NCI-H2081 (cell line): ENCODE measurements at places on chromosomes 7 and 10.

DNA sequence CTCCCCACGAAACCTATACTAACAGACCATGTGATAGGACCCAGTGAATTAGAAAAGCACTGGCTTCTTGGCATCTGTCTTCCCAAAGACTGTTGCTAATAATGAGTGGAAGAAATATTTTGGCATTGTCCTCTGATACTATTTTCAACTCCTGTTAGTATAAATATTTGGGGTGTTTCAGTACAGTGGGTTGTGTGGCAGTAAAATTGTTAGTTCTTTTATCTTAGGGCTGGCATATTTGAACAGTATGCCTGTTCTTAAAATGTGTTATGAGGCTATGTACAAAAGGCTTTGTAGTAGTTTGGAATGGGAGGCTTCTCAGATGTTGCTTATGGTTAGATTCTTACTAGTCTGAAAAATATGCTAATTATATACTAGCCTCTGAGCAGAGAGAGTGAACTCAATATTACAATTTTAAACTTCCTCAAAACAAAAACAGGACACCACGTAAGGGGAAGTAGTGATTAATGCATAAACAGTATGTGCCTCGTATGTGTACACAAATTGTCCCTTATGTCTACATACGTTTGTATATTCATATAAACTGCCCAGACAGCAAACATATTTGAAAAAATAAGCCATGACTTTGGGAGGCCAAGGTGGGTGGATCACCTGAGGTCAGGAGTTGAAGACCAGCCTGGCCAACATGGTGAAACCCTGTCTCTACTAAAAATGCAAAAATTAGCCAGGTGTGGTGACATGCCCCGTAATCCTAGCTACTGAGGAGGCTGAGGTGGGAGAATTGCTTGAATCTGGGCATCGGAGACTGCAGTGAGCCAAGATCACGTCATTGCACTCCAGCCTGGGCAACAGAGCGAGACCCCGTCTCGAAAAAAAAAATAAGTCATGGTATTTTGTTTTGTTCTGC is 115.4 kb downstream of the ARID5B start:
- DNase-seq = no peak

DNA sequence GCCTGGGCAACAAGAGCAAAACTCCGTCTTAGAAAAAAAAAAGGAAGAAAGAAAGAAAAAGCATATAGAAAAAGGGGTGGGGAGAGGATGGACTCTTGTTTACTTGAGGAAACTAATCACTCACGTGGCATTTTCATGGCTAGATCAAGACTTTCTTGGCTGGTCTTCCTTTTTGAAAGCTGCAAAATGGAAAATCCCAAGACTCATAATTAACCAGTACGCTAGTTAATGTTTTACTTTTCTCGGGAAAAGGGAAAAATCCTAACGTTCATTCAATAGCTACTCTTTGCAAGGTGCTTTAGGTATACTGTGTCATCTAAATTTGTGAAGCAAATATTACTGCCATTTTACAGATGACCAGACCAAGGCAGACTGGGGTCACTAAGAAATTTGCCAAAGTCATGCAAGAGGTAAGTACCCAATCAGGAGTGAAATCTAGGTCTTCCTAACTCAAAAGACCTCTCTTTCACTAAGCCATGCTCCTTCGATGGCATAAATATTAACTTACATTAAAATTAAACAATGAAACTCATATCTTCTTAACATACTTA is 24.4 kb downstream of the NAPEPLD start:
- no peak for DNase-seq

DNA sequence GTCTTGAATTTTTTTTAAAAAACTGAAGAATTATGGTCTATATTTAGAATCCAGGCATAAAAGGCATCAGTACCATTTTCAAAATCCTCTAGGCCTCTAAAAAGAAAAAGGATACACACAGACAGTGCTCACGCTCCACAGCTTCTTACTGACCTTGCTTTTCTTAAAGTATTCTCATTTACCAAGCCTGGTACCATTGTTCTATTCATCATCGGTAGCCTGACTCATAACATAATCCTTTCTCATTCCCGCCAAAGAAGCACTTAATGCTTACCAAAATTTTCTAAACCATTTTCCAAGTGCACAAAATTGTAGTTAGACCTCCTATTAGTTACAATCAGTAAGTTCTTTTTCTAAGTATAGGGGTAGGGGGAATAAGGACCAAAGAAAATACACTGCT is 54.6 kb downstream of the ATE1 start:
- DNase-seq = no peak

GRCh38 chr10:61992059-61992460 is 90.6 kb downstream of the ARID5B start:
- DNase-seq = no peak

DNA sequence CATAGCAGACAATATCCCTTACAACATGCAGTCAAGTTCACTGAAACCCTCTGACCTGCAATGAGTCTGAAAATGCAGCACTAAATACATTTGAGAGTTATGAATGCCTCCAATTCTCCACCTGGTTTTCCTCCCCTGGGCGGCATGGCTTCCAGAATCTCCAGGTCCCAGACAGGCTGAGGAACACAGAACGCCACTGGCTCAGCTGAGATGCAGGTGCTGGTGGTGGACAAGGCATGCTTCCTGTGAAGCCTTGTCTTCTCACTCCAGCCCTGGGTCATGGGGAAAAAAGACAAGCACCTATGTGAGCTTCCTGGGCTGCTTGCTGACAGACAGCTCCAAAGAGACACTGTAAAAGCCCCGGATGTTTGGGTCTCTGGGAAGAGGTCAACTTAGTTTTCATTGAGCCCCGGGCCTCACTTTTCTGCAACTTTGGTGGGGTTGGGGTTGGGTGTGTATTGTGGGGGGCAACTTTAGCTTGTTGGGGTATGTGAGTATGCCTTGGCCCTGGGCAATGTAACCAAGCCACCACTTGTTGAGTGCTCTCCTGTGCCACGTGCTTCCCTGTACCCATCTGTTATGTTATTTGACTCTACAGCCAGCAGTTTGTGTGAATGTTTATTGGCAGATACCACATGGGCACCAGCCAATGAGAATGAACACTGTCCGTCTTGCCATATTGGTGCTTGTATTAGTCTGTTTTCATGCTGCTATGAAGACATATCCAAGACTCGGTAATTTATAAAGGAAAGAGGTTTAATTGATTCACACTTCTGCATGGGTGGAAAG is 127.8 kb downstream of the EMX2 start:
- DNase-seq = no peak

DNA sequence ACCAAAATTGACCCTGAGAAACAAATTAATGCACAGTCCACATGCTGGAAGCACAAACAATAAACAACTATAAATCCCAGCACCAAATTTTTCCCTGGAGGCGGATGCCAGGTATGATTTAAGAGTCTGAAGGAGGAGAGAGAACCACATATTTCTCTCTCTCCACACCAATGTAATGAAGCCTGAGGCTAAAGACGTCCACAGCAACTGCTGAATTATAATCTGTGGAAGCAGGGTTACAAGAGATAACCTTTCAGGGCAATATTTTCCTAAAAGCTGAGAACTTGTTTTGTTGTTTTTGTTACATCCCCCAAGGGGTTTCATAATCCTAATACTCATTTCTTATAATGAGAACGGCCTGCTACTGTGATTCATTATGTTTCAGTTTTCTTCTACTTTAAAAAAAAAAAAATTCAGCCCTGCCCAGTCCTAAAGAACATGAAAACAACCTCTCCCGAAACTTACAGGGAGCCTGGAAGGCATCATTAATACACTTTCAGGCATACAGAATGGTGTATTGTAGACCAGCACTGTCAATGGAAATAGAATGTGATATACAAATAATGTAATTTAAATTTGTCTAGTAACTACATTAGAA is 48.5 kb upstream of the ABLIM1 start:
- DNase-seq = no peak

DNA sequence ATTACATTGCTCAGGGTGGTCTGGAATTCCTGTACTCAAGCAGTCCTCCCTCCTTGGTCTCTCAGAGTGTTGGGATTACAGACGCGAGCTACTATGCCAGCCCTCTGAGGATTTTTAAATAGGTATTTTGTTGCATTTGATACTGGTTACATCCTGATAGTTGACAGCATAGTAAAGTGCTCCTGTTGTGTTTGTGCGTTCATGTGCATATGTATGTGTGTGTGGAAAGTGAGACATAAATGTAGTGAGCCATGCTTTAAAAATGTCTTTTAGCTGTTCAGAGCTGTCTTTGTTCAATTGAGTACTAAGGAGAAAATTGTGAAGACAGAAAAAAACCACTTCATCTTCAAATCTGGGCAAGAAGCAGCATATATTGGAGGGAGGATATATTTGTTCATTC is 27.8 kb downstream of the ZNRF2 start:
- DNase-seq = peak; percentile 39

DNA sequence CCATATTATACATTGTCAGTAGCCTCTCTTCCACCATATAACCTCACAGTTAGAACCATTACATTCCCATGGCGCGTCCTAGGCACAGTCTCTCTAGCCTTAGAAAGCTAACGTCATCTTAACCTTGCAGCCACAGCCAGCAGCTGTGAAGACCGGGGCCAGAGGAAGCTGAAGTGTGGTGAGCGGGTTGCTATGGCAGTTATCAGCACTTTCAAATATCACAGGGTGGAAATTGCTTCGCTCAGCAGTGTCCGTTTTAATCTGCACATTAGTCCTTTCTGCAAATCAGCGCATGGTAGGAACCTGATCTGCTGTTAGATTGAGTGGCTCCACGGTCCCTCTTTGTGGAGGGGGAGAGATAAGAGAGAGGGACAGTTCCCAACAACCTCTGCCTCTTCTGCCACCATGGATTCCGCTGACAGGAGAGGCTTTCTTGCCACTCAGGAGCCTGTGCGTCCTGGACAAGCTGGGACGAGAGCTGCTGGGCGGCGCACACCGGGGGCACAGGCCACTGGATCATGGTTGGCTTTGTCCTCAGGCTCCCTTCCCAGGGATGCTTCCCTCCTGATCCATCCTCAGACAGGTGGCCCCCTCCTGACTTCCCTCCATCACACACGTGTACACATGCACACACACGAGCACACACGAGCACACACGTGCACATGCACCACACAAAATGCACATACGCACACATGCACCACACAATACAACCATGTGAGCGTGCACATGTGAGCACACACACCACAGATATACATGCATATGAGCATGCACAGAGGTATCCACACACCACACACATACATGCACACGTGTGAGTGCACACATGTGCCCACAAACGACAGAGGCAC is 93.8 kb downstream of the WDR37 start:
- DNase-seq = no peak

DNA sequence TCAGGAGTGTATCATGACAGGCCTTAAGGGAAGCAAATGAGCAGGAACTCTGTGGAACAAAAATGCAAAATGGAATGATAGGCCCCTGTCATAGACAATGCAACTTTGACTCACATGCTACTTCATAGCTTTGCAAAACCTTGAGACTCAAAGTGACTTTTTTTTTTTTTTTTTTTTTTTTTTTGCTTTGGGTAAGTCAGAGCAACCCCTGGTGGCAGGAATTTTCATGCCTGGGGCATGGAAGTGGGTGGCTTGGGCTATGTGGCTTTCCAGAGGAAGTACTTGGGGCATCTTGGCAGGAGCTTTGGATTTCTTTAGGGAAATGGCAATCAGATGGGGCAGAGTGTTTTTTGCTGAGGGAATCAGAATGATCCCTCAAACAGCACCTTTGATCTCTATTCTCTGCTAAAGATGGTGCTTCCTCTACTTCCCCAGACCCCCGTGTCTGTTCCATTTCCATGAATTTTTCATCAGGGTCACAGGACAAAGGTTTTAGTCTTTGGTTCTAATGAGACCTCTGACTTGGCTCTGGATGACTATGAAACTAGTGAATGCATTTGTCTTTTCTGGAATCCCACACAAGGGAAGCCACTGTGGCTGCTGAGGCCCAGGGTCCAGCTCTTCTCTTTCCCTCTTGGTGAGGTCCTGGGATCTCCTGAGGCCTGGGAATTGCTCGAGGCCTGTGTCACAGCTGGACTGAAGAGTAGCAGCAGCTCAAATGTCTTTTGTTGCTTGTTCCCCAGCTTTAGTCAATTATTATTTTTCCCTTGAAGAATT is 62.8 kb downstream of the TACC2 start:
- DNase-seq = no peak
